GM10248 (cell line): ENCODE measurements at places on chromosomes 6 and 20.

DNA sequence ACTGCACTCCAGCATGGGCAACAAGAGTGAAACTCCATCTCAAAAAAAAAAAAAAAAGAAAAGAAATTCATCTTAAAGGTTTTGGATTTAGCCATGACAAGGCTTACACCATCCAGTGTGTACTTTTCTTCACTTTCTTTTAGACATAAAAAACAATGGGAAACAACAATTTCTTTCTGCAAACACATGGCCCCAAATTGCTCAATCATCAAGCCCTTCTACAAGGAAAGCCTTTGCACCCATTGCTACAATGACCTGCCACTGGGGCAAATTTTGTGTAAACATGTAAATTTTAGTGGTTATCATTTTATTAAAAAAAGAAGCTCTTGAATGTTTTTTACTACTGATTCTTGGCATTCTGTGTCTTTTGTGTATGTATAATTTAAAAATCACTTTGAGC is 131.8 kb upstream of the QKI start:
- no peak for DNase-seq

DNA sequence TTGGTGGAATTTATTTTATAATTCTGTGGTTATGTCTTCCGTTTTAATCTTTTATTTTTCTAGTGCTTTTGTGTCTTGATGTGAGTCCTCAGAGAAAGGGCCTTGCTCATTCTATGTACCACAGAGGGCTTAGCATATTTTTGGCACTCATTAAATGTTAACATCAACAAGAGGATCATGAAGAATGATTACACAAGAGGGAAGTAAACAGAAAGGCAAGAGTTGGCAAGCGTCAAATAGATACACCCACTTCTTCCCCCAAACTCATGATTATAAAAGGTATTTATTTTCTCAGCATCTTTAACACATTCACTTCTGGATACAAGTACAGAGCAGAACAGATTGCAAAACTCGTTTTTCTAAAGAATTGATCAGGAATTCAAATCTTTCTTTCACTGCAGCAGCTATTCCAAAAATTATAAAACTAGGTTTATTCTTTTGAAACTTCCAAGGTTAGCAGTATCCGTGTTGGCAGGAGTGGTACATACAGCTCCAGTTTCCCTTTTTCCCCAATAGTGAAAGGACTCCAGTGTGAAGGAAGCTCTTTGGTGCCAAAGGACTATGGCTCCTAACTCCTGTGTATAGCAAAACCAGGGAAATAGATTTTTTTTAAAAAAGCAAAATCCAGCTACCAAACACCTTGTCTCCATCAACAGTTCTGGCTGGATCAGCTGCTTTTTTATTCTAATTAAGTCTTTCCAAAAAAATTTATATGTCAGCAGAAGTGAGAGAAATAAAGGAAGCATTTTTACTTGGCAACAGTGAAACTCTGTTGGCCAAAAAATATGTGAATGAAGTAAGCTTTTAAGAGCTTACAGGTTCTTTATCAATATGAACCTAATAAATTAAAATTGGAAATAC is 221.9 kb downstream of the ADGRG6 start:
- DNase-seq = no peak

GRCh38 chr6:168887621-168888020 is 366.0 kb downstream of the THBS2 start:
- no peak for DNase-seq

DNA sequence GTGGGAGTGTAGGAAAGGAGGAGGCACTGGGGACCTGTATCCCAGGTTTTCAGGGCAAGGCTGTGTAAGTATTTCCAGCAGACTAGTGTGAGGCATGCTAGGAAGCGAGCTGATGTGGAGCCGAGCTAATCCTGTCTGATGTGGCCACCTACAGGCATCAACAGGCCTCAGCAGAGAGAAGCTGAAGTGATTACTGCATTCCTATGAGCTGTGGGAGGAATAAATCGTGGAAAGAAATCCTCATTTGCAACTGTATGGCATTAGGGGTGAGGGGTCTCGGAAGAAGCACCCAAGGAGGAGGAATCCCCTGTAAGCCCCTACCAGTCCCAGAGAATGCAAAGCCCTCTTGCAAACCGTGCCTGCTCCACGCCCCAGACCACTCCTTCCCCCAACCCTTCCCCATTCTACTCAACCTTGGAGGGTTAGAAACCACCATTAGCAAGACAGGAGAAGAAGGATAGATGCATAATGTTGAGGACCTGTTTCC is 41.6 kb downstream of the C6orf15 start:
- DNase-seq = no peak

DNA sequence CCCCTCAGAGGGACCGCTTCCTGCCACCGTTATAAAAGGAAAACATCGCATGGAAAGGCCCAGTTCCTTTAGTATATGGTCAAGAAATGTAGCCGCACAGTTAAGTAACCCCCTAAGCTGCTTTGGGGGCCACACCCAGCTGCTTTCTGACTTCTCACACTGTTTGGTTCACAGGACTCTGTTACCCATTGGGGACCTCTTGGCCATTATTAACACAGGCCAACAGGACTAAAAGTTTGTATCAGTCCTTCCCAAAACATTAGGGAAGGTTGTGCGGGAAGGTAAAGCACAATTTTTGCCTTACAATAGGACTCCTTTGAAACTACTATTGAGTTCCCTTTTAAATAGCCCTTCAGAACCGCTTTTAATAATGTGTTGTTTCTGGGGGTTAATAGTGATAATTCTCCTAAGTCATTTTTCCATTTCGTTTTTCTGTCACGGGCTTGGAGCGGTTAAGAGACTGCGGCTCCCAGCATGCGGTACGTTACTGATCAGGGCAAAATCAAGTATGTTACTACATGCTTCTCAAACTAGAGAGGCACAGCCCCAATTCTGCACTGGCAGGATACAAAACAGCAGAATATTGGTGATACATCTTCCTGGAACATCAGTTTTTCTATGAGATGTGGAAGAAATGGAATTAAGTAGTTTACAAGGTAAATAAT is 668 bp upstream of the RPP40 start:
- no peak for DNase-seq

DNA sequence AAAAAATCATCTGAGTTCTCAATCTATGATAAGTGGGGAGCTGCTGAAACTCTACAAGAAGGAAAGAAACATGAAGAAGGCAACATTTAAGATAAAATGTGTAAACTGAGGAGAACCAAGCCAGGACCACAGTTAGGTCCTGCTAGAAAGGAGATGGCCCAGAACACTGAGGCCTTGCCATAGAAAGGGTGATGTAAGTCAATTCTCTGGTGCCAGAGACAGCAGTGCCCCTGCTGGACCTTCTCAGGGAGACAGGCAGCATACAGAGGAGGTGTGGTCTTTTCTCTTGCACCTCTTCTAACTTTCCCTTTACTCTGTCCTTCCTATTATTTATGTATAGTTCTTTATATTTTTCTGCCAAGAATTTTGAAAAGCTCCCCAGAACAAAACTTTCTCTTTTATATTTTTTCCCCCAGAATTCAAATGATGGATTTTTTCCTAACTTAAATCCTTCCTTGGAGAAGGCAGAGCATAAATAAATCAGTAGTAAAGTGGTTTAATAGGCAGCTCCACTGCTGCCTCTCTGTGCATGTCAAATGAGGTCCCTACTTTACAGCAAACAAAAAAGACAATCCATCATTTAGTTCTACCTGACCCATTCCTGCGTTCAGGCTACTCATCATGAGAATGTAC is 9.0 kb downstream of the UQCC2 start:
- DNase-seq = no peak

GRCh38 chr6:7184502-7184901 is 76.7 kb downstream of the RREB1 start:
- no peak for DNase-seq

GRCh38 chr20:20407891-20408805 is 40.2 kb downstream of the INSM1 start:
- DNase-seq = no peak

GRCh38 chr20:59456342-59457279 is 147.7 kb upstream of the PHACTR3 start:
- no peak for DNase-seq

DNA sequence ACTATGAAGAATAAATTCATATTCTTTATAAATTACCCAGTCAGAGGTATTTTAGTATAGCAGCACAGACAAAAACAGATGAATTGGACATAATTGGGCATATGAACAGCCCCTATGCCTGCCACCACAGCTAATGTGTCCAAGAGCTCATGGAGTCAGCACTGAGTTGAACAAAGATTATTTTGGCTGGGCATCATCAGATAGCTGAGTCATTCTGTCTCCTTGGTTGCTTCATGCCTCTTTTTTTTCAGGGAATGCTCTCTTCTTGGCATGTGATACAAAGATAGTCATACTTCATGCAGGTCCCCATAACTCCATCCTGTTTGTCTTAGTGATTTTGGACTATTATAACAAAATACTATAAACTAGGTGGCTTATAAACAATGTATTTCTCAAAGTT is 275.6 kb downstream of the TENT5A start:
- no peak for DNase-seq

DNA sequence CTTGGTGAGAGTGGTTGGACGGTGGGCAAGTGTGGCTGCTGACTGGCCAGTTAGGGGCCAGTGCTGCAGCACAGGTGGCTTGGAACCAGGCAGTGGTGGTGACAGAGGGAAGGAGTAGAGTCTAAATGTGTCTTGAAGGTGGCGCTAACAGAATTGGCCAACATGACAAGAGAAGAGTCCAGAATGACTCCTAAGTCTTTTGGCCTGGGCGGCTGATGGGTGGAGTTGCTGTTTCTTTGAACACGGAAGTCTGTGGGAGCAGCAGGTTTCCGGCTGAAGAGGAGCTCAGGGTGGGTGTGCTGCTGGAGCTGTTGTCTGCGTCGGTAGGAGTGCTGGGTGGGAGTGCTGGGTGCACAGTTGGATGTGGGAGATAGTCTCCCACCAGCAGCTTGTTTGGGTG is 10.1 kb downstream of the LSM14B start:
- no peak for DNase-seq

GRCh38 chr6:56148488-56149186 is 98.7 kb downstream of the COL21A1 start:
- no peak for DNase-seq

DNA sequence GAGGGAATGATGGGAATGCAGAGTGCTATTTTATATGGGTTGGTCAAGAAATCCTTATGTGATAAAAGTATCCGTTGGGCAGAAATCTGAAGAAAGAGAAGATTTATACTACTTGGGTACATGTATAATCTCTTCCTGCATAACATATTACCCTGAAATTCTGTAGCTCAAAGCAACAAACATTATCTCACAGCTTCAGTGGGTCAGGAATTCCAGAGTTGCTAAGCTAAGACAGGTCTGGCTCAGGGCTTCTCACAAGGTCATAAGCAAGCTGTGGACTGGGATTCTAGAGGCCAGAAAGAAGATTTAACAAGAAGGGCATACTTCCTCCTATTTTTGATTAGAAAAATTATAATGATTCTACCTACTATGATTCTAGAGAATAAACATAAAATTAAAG is 172.5 kb upstream of the THEMIS start:
- DNase-seq = no peak

- no peak for DNase-seq
Observed at GRCh38 chr6:110652520-110652919, 162.7 kb downstream of the CDK19 start.

DNA sequence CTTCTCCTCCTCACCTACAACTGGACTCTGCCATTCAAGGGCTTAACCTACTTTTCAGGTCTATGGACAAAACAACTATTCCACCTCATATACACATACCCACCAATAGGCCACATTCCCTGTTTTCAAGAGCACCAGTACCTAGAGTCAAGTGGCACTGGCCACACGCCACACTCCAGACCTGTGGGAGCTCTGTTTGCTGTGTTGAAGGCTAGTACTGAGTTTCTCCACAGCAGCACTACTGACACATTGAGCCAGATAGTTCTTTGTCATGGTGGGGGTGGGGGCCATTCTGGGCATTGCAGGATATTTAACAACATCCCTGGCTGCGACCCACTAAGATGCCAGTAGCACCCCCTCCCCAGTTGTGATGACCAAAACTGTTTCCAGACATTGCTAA is 84.1 kb downstream of the RALGAPA2 start:
- DNase-seq = no peak

- peak; percentile 48 for DNase-seq
Observed at GRCh38 chr6:89350281-89350966, 2.1 kb downstream of the UBE2J1 start.

DNA sequence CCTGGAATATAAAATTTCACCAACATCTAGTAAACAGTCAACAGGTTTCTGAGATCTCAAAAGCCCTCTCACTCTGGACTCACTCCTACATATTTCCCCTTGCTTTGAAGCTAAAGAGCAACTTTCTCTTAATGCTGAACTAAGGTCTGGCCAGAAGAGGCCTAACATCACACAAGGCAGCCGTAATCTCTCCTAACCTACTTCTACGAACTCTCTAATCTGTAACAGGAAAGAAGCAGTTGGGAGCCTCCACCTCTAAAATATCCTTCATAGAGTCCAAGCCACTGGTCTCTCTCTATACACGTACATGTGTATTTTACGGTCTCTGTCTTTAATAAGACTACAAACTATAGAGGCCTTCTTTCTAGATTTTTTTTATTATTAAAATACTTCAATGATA is 72.0 kb downstream of the REV3L start:
- DNase-seq = no peak

DNA sequence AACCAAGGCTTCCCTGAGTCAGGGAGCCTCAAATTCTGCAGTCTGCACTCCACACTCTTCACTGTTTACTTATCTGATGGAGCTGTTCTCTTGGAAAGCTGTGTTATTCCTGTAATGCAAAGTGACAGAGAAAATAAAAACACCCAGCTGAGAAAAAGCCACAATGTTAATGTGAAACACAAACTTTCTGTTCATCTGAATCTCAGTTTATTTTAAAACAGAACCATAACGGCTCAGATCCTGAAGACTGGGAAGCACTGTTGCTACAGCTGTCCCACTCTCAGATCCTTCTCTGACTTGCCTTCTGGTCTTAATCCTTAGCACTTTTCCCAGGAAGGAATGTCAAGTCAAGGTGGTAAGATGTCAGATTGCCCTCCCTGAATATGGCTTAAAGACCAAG is 736.6 kb downstream of the DHX35 start:
- no peak for DNase-seq

GRCh38 chr6:152154559-152155356 is 347.3 kb downstream of the ESR1 start:
- DNase-seq = no peak

DNA sequence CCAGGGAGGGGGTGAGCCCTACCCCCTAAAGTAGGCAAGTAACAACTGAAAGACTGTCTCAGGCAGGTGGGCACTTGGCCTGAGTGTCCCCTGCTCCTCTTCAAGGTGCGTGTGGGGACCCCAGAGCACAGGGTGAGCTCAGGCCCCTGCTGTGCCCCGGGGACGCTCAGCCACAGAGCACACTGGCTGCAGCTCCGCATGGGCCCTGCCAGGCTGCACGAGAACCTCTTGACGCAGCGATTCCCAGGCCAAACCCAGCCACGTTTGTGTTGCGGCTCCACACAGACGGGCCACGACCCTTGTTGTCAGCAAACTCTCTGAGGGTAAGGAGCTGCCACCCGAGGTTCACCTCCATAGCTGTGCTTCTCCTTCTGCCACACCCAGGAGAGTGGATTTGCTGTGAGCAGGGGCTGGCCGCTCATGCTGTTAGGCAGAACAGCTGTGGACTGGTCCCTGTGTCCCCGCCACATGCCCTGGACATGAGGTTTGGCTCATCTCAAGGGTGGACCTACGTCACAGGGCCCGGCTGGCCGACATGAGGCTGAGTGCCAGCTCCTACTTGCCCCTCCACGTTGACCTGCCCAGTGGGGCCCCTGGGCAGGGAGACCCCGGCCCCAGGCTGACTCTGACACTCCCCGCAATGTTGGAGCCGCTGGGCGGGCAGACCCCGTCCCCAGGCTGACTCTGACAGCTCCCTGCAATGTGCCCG is 29.7 kb upstream of the GATA5 start:
- DNase-seq = no peak

- no peak for DNase-seq
Observed at GRCh38 chr6:58113960-58114359, 796.5 kb downstream of the PRIM2 start.
